Right ventricle myocardium superior (tissue), 1 donor: ENCODE measurements at places on chromosomes 7 and 10. TPM values are rescaled to one million over a fixed set of nuclear protein-coding genes. Genes with fewer than 3 reads are reported as not detected.

GRCh38 chr7:128827971-128828711 lies 2.1 kb upstream of the FLNC start:
- peak; percentile 74 for DNase-seq

DNA sequence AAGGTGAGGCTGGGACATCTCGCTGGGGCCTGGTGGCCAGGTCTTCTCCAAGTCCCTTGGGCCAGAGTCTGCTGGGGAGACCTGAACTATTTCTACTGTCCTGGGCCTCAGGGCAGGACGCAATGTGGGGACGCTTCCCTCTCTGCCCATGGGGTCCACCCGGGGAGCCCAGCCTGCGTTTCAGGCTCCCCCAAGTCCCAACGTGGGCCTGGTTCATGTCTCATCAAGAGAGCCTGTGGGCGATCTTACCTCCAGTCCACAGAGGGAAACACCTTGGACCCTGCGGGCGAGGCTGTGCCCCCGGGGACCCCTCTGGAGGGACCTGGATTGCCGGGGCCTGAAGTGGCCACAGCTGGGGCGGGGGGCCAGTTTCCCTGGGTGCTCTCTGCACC lies 91.7 kb downstream of the DNAJB6 start:
- DNase-seq: peak; percentile 22

DNA sequence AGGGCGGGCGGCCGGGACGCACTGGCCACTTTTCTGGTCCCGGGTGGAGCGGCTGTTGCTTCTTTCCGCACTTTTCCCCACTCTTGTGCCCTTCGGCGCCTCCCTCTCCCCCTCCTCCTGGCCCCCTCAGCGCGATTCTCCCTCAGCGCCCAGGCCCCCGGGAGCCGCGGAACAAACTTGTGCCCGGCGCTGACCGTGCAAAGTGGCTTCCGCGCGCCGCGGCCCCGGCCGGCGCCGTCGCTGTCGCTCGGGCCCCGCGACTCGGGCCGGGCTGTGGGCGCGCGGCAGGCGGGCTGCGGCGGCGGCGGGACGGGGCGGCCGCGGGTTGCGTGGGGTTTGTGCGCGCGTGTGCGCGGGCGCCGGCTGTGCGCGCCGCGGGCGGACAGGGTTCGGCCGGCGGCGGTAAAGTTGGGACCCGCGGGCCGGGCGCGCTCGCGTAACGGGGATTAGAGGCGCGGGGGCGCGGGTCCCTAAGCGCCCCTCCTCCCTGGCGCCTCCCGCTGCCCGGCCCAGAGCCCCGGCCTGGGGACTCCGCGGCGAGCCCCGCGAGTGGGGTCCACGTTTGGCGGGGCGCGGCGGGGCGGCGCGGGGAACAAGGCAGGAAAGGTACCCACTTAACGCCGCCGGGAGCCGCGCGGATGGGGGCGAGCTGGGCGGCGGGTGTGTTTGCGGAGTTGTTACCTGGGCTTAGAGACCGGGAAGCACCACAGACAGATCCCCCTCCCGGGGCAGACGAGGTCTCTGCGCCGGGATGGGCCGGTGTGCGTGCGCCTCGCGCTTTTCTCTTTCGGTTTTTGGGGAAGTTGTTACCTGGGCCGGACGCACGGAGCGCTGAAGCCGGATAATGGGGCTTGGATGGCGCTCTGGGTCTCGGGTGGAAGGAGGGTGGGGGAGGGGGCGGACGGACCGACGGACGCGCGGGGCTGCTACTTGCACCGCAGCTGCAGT lies 860 bp downstream of the ZEB1 start:
- DNase-seq: peak; percentile 68

GRCh38 chr7:99790407-99790806 lies 6.4 kb upstream of the CYP3A4 start:
- DNase-seq: no peak

The VPS41 gene
- 37.4 TPM for total RNA-seq
